ENCODE measurements at places on chromosomes 5 and 9.

DNA sequence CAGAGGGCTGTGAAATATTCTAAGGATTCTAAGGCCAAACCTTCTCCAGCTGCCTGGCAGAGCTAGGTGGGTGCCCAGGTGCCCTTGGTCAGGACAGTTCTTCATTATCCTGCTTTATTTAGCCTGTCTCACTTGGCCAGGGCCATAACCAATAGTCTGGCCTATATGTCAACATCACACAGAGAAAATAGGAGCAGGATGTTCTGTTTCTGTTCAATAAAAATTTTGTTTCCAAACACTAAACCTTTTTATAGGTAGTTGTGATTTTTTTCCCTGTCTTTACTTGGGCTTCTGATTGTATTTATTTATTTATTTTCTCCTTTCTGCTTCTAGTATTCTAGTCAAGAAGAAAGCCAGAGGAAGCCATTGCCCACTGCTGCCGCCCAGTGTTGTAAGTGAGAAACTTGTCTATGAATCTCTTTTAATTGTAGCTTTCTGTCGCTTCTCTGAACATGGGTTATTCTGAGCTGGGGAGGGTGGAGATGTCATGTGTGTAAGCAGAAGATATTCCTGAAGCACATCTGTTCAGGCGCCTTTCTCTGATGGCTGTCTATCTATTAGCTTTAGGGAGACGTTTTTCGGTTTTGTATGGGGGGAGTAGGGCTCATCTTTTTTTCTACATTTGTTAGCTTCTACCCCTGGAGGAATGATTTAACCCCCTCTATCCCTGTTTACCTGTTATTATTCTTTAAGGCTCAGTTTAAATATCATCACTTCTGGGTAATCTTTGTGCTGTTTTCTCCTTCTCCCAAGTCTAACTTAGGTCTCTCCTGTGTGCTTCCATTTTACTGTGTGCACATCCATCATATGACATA, 97.1 kb downstream of the UNC13B start:
- DNase-seq = peak; percentile 31

DNA sequence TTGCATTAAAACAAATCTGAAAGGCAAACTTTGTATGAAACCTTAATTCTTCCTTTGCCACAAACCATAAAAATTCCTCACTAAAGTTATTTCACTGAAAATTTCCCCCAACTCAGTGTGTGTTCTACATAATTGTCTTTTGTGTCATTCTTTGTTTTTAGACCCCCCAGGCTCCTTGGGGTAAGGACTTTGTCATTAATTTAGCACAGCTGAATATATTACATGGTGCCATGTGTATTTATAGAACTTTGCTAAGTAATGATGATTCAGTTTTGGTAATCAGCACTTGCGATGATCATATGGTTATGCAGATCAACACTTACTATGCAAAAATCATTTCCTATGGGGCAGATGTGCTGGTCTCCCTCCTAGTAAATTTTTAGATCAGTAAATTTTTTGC, 712.1 kb upstream of the MEF2C start:
- DNase-seq = no peak

GRCh38 chr5:174489215-174489614, 235.2 kb upstream of the MSX2 start:
- DNase-seq = no peak

- DNase-seq = no peak
These were observed 7.2 kb downstream of the ANKHD1 start for GRCh38 chr5:140408750-140409241.

DNA sequence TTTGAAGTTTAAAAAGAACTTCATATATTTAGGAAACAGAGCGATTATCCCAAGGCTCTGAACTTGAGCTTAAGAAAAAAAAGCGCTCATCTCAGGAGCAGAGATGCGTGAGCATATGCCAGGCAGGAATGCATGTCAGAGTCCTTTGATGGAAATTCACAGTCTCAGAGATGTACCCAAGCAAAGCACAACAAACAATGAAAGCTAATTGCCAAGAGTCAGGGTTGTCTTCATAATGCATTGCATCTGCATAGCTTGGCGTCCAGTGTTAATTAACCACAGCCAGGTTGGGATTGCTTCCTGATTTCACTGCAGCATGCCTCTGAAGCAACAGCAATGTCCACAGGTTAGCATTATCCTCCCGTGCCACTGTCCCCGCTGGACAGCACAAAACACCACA, 907.0 kb upstream of the DMAC1 start:
- DNase-seq = no peak

DNA sequence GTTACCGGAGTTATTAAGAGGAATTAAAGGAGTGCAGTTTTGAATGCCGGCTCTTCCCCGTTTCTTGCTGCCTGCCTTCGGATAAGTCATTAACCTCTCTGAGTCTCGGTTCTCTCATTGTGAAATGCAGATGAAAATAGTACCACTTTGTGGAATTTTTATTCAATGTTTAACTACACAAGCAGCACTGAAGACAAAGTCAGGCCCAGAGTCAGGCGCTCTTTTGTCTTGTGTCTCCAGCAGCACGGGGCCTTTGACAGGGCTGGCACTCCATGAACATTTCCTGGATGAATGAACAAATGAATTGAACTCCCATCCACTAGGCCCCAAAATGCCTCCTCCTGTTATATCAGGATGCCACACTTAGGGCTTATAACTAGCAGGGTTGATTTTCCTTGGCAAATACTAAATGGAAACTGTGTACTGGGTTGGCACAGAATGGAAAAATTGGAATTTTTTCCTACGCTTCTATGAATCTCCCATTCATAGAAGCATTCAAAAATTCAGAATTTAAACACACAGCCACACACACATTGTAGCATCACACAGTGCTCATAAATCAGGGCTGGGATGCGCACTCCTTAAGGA, 332.8 kb downstream of the MLLT3 start:
- DNase-seq = no peak

- DNase-seq = no peak
These were observed 391.7 kb downstream of the ACTL7B start for GRCh38 chr9:108463932-108464606.
